ENCODE measurements at places on chromosomes 7 and 10. TPM values are rescaled to one million over a fixed set of nuclear protein-coding genes. Genes with fewer than 3 reads are reported as not detected.

- no peak for DNase-seq
Measured at GRCh38 chr10:52437205-52437646, 123.1 kb downstream of the DKK1 start.

DNA sequence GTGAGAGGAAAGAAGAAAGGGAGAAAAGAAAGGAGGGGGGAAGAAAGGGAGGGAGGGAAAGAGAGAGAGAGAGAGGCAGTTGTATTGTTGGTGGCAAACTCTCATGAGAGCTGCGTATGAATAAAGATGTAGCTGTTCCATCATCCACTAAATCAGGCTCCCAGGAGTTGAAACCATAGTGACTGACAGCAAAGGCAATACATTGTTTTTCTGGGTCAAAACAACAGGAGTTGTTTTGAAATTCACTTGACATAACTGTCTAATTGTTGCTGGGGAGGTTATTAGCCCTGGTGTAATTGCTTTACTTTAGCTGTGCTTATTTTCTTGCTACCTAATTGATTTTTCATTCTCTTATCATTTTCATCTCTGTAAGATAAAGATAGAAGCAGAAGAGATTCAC lies 173.4 kb downstream of the NPSR1 start:
- DNase-seq, result no peak

The PPIF gene
- total RNA-seq, result 91.4 TPM

The WDR86 gene
- total RNA-seq, result 24.4 TPM
